Right atrium auricular region (tissue), 2 donors: ENCODE measurements at places on chromosomes 4 and X. TPM values are rescaled to one million over a fixed set of nuclear protein-coding genes. Genes with fewer than 3 reads are reported as not detected.
A peak's percentile ranks its signal among the peaks of the same experiment; 100 is the strongest.

DNA sequence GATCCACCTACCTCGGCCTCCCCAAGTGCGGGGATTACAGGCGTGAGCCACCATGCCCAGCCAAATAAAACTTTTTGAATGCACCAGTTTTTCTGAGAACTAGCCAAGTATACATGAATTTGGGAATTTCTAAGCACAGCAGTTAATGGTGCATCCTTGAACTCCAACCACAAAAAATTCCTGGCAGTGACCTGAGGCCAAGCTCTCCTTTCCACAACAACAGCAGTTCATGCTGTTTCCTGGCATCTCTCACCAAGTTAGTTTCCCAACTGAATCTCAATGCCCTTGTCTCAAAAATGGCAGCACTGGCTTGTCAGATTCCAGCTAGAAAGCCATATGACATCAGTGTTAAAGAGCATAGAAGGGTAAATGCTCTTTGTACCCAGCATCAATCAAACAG is 15.9 kb upstream of the XKRX start:
- no peaks in the 10 kb centered on the region for H3K27me3 ChIP-seq
- no peaks in the 10 kb centered on the region for H3K36me3 ChIP-seq
- DNase-seq: no peak
- H3K27ac ChIP-seq: no peak overlapping the region
- no peak overlapping the region for H3K4me3 ChIP-seq

DNA sequence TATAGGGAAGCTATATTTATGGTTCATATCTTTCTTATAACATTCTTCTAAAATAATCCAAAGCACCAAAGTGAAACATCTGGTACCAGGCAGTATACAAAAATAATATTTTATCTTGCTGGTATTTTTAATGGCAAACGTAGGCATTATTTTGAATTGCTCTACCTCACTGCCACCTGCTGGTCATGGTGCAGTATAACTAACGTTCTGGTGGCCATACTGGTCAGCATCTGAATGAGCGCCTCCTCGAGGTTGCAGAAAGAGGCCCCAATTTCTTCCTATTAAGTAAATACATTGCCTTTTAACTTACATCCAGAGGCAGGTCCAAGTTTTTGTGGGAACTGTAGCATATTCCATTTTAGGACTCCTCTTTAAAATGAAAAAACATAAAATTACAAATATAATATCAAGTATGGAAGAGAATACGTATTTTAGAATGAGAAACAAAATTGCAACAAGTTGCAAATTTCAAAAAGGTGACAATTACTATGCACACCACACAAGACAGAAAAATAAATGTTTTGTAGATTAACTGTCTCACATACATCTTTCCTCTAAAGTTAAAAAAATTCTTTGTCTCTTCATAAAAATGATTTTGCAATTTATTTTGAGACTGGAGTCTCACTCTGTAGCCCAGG is 22.9 kb upstream of the CWH43 start:
- H3K27ac ChIP-seq: no peak overlapping the region
- peak; percentile 66 for DNase-seq
- H3K4me1 ChIP-seq: no peaks in the 10 kb centered on the region
- H3K36me3 ChIP-seq: no peaks in the 10 kb centered on the region

DNA sequence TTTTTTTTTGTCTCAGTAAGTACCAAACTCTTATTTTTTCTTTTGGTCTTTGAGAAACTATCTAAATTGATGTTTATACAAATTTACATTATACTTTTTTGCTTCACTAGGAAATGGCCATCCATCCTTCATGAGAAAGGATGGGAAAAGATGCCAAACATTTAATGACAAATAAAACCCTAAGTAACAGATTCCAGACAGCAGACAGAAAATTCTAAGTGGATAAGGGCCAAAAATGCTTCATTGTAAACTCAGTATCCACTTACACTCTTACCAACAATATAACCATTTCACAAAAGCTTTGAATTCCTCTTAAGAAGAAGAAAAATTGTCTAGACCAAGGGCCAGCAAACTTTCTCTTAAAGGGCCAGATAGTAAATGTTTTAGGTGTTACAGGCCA is 3.5 kb downstream of the GUCY1B1 start:
- H3K4me1 ChIP-seq: peaks cover 9% of the 10 kb centered on the region
- H3K4me3 ChIP-seq: no peak overlapping the region
- H3K36me3 ChIP-seq: no peaks in the 10 kb centered on the region
- no peak for DNase-seq
- no peak overlapping the region for H3K27ac ChIP-seq

DNA sequence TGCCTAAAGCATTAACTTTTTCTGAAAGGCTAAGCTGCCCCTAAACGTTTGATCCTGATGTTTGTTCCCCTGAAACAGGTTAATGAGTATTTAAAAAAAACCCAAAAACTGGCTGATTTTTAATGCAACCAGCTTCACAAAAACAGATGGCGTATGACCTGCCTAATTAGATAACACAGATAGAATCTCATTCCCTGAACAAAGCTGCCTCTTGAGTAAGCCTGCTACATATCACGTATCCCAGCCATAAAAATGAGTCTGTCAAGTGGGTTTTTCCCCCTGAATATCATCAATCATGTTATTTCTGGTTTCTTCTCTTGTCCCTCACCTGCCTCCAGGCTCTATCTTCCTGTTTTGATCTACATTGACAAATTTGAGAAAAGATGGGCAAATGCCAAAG is 154.2 kb upstream of the FAM9B start:
- no peak overlapping the region for H3K27ac ChIP-seq
- H3K27me3 ChIP-seq: no peaks in the 10 kb centered on the region
- DNase-seq: no peak
- H3K36me3 ChIP-seq: no peaks in the 10 kb centered on the region
- H3K4me1 ChIP-seq: no peaks in the 10 kb centered on the region
- no peak overlapping the region for H3K4me3 ChIP-seq

- H3K4me3 ChIP-seq: no peak overlapping the region
- H3K27ac ChIP-seq: no peak overlapping the region
- H3K4me1 ChIP-seq: no peaks in the 10 kb centered on the region
- no peaks in the 10 kb centered on the region for H3K27me3 ChIP-seq
These were observed 94.9 kb upstream of the DDIT4L start for GRCh38 chr4:100285121-100285520.

DNA sequence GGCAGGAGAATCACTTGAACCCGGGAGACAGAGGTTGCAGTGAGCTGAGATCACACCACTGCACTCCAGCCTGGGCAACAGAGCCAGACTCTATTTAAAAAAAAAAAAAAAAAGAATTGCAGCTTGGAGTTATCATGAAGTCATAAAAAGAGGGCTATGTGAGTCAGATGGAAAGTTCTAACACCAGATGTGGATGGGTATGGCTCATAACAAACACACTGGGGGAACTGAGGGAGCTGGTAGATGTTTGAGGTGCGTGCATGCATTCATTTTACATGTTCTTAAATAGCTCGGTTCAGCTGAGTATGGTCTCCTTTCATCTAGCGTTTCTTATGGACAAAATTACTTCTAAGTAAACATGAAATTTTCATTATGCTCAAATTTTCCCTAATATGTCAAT is 11.7 kb downstream of the TRMT2B start:
- H3K36me3 ChIP-seq: no peaks in the 10 kb centered on the region
- no peak overlapping the region for H3K27ac ChIP-seq
- no peaks in the 10 kb centered on the region for H3K4me1 ChIP-seq
- no peaks in the 10 kb centered on the region for H3K27me3 ChIP-seq
- no peak for DNase-seq
- H3K4me3 ChIP-seq: no peak overlapping the region

- H3K27ac ChIP-seq: no peak overlapping the region
- no peaks in the 10 kb centered on the region for H3K27me3 ChIP-seq
- H3K4me1 ChIP-seq: no peaks in the 10 kb centered on the region
- DNase-seq: no peak
- H3K36me3 ChIP-seq: no peaks in the 10 kb centered on the region
- no peak overlapping the region for H3K4me3 ChIP-seq
These were observed 415.3 kb upstream of the TECRL start for GRCh38 chr4:64824591-64824990.

DNA sequence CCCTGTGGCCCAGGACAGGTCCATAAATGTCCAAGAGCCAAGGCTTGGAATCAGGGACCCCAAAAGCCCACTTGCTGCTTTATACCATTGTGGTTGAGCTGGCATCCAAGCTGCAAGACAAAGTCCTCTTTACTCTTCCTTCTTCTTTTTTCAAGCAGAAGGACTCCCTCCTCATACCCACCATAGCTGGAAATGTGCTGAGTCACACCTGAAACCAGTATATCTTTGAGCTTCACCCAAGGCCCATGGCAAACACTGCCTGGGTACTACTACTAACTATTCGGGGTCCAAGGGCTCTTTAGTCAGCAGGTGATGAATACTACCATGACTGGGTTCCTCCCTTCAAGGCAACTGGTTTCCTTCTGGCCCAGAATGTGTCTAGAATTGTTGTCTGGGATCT is 37.3 kb upstream of the NMU start:
- H3K27ac ChIP-seq: no peak overlapping the region
- DNase-seq: no peak
- no peaks in the 10 kb centered on the region for H3K4me1 ChIP-seq
- H3K27me3 ChIP-seq: no peaks in the 10 kb centered on the region
- H3K4me3 ChIP-seq: no peak overlapping the region

- H3K4me3 ChIP-seq: no peak overlapping the region
- no peak overlapping the region for H3K27ac ChIP-seq
- H3K27me3 ChIP-seq: no peaks in the 10 kb centered on the region
- no peaks in the 10 kb centered on the region for H3K4me1 ChIP-seq
- DNase-seq: no peak
These were observed 1313.7 kb upstream of the PABPC4L start for GRCh38 chr4:135515295-135515694.

DNA sequence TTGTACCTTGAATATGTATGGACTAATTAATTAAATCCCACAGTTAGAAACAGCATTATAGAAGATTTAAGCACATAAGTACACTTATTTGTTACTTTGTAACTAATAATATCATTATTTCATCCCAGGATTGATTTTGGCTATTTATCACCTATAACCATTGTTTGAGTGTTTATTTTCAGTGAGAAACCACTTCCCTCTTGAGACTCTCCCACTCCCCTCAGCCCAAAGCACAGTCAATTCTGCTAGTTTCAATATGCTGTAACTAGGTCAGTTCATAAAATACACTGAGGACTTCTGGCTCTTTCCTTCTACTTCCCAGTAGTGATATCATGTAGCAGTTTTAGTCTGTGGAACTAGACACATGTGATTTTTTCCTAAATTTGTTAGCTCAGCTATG is 16.3 kb downstream of the OFD1 start:
- H3K27me3 ChIP-seq: no peaks in the 10 kb centered on the region
- H3K4me1 ChIP-seq: no peaks in the 10 kb centered on the region
- H3K36me3 ChIP-seq: peaks cover 17% of the 10 kb centered on the region
- H3K27ac ChIP-seq: no peak overlapping the region
- no peak for DNase-seq

- H3K27ac ChIP-seq: no peak overlapping the region
- no peaks in the 10 kb centered on the region for H3K36me3 ChIP-seq
- H3K4me1 ChIP-seq: no peaks in the 10 kb centered on the region
- no peaks in the 10 kb centered on the region for H3K27me3 ChIP-seq
- no peak for DNase-seq
These were observed 942.2 kb downstream of the TRAM1L1 start for GRCh38 chr4:116143198-116143597.

DNA sequence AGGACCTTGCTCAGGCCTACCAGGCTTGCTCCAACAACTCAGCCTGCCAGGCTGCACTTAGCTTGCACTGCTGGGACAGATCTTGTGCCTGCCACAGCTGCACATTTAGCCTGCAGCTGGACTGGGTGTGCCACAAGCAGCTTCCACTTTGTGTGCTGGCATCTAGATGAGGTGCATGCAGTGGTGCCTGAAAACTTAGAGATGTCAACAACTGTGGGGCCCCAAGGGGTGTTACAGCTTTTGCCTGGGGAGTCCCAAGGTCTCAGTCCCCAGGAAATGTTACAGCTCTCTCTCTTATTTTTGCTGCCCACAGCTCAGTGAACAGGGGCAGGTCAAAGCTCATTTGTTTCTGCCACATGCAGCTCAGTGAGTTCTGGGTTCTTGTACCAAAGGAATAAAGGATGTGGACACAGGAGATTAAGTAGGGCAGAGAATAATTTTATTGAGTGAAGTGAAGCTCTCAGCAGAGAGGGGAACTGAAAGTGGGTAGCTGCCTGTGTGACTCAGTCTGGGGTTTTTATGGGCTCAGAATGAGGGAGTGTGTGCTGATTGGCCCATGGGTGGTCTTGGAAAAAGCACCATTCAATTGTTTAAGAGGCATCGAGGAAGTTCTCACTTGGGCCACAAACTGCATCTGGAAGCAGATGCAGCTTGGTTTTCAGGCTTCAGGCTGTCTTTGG is 828.3 kb downstream of the TECRL start:
- H3K4me1 ChIP-seq: no peaks in the 10 kb centered on the region
- H3K4me3 ChIP-seq: no peak overlapping the region
- H3K27me3 ChIP-seq: no peaks in the 10 kb centered on the region
- no peak overlapping the region for H3K27ac ChIP-seq

GRCh38 chr4:110518889-110519490 is 43.0 kb downstream of the ENPEP start:
- H3K4me3 ChIP-seq: no peak overlapping the region
- no peak for DNase-seq
- H3K27ac ChIP-seq: no peak overlapping the region
- no peaks in the 10 kb centered on the region for H3K36me3 ChIP-seq
- no peaks in the 10 kb centered on the region for H3K4me1 ChIP-seq

- H3K27ac ChIP-seq: no peak overlapping the region
- no peaks in the 10 kb centered on the region for H3K4me1 ChIP-seq
- no peaks in the 10 kb centered on the region for H3K36me3 ChIP-seq
These were observed 566.0 kb upstream of the TENM3 start for GRCh38 chr4:181677201-181677600.

- H3K4me1 ChIP-seq: no peaks in the 10 kb centered on the region
- no peak for DNase-seq
- H3K27me3 ChIP-seq: no peaks in the 10 kb centered on the region
- peaks cover 38% of the 10 kb centered on the region for H3K36me3 ChIP-seq
- H3K4me3 ChIP-seq: no peak overlapping the region
- H3K27ac ChIP-seq: no peak overlapping the region
These were observed 53.0 kb downstream of the PKD2 start for GRCh38 chr4:88060431-88060830.

The UPF3B gene
- total RNA-seq: 2.3 TPM

The FHDC1 gene
- total RNA-seq: 0.33 TPM

The EFHC2 gene
- total RNA-seq: 4.5 TPM

The GPR143 gene
- 0.31 TPM for total RNA-seq

The TMEM156 gene
- not detected for total RNA-seq

The CT45A3 gene
- total RNA-seq: not detected

The AKAP4 gene
- not detected for total RNA-seq

The APLN gene
- 2.1 TPM for total RNA-seq
